H4 (cell line): ENCODE measurements at places on chromosomes 4 and X. TPM values are rescaled to one million over a fixed set of nuclear protein-coding genes. Genes with fewer than 3 reads are reported as not detected.

The HS3ST1 gene
- total RNA-seq, result 0.35 and 0.45 TPM in 2 replicates

GRCh38 chr4:17875402-17876070, 64.8 kb downstream of the NCAPG start:
- no peak for DNase-seq

The MAGEA2B gene
- total RNA-seq, result 3.2 and 19.6 TPM in 2 replicates

- DNase-seq, result no peak
Observed at GRCh38 chr4:122731676-122732075, 828 bp upstream of the BBS12 start.

DNA sequence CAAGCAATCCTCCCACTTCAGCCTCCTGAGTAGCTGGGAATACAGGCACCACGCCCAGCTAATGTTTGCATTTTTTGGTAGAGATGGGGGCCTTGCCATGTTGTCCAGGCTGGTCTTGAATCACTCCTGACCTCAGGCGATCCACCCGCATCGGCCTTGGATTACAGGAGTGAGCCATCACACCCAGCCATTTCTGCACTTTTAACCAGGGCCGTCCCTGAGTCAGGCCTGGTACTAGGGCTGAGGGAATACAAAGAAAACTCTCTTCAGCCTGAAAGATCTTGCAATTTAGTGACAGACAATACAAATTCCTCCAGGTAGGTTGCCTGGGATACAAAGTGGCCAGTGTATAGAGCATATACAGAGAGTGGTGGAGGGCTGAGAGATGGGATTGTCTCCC, 65.8 kb downstream of the BCOR start:
- DNase-seq, result no peak
